Stimulated activated CD8-positive, alpha-beta memory T cell treated with anti-CD3 and anti-CD28 coated beads, Interleukin-2, amount 100 ng/mL, for 1 hour (primary cell): ENCODE measurements at places on chromosomes 2 and 18.

- no peak for DNase-seq
These were observed 422.8 kb upstream of the RAB12 start for GRCh38 chr18:8186413-8186812.

- DNase-seq: no peak
These were observed 10.2 kb upstream of the PTPN4 start for GRCh38 chr2:119749477-119750012.

GRCh38 chr18:59839246-59839645 is 60.5 kb upstream of the PMAIP1 start:
- no peak for DNase-seq

GRCh38 chr2:176096986-176097819 is 2.4 kb upstream of the HOXD12 start:
- DNase-seq: no peak

DNA sequence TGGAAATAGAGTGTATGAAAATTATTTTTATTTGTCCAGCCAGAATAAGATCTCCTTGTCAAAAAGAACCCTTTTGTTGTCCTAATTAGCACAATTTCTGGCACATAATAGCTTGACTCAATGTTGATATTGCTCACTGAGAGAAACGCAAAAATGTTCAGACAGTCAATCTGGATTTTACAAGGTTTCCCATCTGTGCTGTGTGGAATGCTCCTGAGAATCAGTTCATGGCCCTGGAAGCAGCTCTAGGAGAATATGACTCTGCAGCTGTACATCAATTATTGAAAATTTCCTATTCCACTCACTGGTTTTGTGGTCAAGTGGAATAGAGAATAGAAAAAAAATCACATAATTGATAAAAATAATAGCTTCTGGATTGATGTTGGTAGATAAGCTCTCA is 1582.9 kb upstream of the NXPH2 start:
- DNase-seq: no peak

GRCh38 chr18:2636126-2636631 is 19.3 kb upstream of the SMCHD1 start:
- DNase-seq: no peak

DNA sequence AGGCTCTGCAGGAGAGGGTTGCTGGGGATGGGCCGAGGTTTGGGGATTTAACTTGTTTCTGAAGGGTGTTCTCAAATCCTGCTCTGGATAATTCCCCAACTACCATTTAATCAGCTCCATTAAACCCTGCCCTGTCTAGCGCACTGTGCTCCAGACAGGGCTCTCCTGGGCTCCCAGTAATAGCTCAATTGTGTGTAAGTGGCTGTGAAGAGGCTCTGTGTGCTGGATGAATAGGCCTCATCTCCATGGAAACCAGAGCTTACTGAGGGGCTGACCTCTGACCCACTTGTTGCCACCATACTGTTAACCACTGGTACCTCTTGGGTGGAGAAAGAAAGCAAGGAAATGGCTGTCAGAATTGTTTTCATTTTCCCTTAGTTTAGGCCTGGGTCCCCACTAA is 92.9 kb downstream of the TGOLN2 start:
- no peak for DNase-seq

DNA sequence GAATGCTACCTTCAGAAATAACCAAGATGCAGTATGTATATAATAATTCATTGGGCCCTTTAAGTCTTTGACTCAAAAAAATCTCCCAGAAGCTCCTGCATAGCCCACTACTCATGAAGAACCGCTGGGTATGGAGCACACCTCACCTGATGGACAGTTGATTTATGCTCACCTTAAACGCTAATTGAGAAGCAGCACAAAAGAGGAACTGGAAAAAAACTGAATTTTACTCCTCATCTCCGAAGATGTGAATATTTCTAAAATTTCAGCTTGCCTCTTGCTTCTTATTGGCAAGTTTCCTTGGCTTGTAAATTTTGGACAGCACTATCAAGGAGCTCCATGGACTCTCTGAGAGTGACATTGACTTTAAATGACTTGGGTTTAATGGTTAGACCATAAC is 5.5 kb downstream of the CYP1B1 start:
- no peak for DNase-seq

DNA sequence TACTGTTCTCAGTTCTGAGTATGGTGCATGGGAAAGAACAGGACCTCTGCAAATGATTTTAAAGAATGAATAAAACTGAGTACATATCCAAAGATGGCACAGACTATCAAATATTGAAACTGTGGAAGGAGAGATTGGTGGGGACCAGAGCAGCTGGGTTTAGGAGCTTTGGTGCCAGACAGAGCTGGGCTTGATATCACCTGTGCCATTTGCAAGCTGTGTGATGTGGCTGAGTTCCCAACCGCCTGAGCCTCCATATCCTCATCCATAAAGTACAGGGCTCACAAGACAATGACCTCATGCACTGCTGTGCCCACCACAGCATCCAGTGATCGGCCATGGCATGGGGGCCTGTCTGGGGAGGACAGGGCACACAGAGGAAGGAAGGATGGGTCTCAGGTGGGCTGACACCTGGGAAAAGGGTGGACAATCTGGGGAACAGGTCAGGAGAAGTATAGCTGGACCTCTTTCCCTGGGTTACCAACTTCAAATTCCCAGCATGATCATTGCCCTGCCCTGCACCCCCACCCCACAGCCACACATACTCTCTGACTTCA is 83.9 kb upstream of the RAB6C start:
- DNase-seq: no peak

GRCh38 chr2:144183727-144184126 is 336.2 kb downstream of the ZEB2 start:
- peak; percentile 29 for DNase-seq

DNA sequence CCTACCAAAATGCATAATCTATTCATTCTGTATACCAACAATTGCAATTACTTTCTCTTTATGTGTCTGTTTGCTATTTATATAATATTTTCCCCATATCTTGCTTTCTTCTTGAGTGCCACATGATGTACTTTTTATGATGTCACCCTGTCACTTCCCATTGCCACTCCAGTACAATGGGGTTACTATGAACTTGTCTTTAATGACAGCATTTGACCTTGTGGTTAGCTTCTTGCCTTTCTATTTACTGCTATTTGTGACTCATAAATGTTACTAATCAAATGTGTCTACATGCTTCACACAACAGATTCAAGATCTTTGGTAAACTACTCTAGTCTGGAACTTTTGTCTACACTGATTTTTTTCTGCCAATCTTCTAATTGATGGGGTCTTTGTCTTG is 486.3 kb downstream of the NR4A2 start:
- no peak for DNase-seq

GRCh38 chr2:173719471-173719870 is 245.7 kb downstream of the SP3 start:
- DNase-seq: no peak

DNA sequence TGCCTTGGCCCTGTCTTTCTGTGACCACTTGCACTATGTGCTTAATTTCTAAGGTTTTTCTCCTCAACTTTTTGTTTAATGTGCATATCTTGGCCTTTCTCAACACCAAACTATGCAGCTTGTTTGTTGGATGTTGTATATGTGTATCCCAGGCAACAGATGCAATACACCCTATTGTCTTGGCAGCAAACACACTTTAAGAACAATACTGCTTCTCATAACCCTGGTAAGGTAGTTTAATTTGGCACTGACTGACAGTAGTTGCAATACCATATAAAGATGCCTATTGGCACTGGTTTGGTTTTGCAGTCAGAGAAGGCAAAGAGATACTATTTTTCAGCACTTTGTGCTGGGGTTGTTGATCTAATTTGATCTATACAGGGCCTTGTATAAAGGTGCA is 360.7 kb upstream of the CWC22 start:
- no peak for DNase-seq

- no peak for DNase-seq
These were observed 46.3 kb downstream of the TNFRSF11A start for GRCh38 chr18:62371436-62371835.

DNA sequence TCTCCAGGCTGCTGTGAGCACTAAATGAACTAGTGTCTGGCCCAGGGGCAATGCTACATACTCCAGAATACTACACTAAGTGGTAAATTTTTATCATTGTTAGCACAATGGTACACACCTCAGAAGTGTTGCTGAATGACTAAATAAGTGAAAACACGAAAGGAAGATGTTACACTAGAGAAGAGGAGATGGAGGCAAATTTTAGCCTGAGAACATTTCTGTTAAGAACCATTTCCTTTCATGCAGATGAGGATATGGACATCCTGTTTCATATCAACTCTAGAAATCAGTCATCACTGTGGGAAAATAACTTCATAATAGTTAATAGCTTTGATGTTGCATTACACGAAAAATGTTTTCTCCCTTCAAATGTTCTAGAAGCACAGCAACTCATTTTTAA is 117.6 kb upstream of the STK17B start:
- no peak for DNase-seq

DNA sequence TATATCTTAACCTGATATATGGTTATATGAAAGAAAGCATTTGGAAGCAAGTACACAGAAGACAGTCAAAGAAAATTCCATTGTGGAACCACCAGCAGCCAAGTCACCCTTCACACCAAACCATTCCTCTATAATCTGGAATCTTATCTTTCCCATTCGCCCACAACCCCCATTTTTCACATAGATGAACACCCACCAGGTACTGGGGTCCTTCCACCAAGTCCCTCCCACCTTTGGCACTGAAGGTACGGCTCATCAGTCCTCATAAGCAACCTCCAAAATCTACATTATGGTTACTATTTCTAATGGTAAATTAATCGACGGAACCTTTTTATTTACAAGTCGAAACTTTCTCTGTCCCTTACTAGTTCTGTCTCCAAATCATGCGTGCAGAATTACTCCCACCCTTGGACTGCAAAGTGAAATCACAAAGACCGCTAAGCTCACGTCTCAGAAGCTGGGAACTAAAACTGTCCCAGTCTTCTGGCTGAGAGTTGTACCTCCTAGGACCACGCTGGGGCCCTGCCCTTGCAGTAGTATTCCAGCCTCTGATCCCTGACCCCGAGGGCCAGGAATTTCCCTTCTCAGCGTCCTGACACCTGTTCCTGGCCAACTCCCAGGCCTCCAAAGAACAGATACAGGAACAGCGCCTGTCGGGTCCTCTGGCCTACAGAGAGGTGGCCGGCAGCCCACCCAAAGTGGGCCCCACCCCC is 702 bp downstream of the OLA1 start:
- no peak for DNase-seq

- DNase-seq: no peak
These were observed 82.1 kb upstream of the CCDC68 start for GRCh38 chr18:55041366-55041765.

DNA sequence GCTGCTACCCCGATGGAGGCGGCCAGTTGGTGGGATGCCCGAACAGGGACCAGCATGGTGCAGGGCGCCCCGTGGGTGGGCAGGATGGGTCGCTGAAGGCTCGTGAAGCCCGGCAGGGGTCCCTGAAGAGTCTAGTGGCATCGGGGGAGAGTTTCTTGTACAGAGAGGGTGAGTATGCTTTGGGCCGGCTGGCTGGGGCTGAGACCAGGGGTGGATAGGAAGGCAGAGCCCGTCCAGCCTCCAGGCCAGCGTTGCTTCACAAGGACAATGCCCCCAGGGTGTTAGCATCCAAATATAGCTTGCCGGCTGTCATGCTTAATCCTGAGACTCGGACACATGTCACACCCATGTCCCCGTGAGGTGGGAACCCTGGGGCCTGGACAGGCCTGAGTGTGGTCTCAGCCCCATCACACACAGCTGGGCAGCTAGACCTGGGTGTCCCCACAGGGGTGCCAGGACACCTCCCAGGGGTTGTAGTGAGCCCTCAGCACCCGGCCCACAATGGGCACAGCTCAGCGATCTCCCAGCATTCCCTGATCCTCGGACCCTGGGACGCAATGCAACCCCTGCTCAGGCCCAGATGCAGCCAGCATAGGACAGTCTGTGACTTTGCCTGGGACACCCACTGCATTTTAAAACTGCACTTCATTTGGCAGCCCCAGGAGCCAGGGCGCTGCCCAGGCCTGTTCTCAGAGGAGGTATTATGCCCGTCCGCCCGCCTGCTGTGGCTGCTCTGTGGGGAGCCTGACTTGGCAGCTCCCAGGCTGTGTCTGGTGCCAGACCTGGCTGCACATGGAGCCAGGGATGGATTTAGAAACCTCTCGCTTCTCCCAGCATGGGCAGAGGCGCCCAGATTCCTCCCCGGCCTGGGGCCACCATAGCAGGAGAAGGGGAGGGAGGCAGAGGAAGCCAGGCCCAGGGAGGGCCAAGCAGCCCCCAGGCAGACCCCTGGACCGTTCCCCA is 36.4 kb downstream of the RAMP1 start:
- DNase-seq: no peak

- DNase-seq: no peak
These were observed 176.9 kb downstream of the KCNH7 start for GRCh38 chr2:162661618-162662017.

DNA sequence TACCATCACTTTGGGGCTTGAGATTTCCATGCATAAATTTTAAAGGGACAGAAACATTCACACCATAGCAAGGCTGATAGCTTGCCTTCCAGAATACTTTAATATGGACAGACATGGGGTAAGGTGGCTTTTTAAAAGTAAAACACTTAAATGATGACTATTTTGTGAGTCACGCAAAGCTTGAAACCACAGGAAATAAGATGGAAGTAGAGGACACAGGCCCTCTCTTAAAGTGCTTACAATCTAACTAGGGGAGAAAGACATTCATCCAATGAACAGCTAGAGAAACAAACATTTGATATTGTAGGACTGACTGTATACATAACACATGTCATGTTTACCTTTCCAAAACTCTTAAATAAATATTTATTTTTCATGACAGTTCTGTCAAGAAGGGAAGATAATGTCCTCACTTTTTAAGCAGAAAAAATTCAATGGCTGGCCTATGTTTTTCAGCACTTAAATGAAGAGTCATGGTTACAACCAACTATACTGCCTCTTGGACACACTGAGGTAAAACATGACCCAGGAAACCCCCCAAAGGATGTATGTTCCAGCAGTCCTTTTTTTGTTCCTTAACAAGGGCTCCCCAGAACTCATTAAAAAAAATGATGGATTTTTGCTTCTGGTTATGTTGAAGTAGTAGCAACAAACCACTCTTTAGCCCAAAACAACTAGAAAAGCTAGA is 120.0 kb upstream of the RBMS1 start:
- no peak for DNase-seq

- no peak for DNase-seq
These were observed 25.1 kb upstream of the KLHL29 start for GRCh38 chr2:23359631-23360567.
